NCI-H1930 (cell line): ENCODE measurements at places on chromosomes 6 and 20.

- DNase-seq, result no peak
Measured at GRCh38 chr6:155080881-155081845, 86.0 kb downstream of the TIAM2 start.

- DNase-seq, result no peak
Measured at GRCh38 chr6:3382326-3383279, 74.2 kb downstream of the SLC22A23 start.

- DNase-seq, result no peak
Measured at GRCh38 chr20:12372557-12372956, 454.9 kb downstream of the BTBD3 start.

GRCh38 chr6:168835991-168836390 lies 395.0 kb downstream of the SMOC2 start:
- DNase-seq, result no peak

DNA sequence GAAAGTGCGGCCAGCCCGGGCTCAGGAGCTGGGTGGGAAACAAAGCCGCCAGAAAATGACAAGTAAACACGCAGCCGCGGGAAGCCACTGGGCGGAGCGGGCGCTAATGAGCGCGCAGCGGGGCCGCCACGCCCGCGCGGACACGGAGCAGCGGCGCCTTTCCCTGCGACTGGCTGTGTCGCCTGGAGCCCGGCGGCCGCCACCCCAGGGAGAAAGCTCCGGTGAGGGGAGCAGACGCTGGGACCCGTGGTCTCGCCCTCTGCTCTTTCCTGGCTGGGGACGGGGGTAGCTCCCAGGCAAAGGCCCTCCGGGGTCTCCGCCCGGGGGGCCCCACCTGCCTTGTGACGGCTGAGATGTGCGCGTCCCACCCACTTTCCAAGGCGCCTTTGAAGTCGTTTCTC lies 54.9 kb downstream of the PRR18 start:
- DNase-seq, result no peak

DNA sequence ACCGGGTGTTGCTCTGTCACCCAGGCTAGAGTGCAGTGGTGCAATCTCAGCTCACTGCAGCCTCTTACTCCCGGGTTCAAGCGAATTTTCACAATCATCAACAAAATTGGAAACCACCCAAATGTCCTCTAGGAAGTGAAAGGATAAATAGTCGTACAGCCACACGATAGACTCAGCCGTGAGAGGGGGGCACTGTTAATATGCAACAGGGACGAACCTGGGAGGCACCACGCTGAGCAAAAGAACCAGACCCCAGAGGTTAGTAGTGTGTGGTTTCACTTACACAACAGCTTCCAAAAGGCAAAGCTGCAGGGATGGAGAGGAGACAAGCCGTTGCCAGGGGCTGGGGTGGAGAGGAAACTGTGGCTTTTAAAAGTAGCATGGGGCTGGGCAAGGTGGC lies 30.1 kb upstream of the NTSR1 start:
- no peak for DNase-seq

DNA sequence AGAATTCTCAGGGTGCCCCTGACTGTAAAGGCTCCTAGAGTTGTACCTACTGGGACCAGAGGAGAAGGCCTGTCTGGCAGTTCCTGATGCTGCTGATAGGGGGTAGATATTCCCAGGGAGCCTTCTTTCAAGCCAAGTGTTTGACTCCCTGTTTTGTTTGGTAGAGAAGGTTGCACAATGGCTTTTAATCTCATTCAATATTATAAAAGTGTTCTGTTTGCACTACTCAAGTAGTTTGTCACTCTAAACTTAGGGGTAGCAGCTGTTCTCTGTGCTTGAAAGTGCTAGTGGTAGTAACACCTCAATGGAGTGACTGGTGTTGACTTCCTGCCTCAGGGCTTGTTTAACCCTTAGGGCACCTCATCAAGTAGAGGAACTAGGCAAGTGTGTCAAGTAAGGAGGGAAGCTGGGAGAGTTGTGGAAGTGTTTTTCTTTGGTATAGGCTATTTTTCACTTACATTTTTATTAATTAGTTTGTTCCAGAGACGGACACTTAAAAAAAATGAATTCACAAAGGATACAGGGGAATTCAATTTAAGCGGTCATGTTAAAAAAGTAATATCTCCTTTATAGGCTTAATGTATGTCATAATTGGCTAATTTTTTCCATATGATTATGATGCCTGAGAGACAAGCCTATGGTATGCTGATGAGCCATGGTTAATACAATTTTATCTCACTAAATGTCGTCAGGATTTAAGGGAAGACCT lies 38.1 kb downstream of the BICRAL start:
- no peak for DNase-seq

GRCh38 chr6:37501632-37502491 lies 2.2 kb upstream of the CCDC167 start:
- DNase-seq, result no peak

DNA sequence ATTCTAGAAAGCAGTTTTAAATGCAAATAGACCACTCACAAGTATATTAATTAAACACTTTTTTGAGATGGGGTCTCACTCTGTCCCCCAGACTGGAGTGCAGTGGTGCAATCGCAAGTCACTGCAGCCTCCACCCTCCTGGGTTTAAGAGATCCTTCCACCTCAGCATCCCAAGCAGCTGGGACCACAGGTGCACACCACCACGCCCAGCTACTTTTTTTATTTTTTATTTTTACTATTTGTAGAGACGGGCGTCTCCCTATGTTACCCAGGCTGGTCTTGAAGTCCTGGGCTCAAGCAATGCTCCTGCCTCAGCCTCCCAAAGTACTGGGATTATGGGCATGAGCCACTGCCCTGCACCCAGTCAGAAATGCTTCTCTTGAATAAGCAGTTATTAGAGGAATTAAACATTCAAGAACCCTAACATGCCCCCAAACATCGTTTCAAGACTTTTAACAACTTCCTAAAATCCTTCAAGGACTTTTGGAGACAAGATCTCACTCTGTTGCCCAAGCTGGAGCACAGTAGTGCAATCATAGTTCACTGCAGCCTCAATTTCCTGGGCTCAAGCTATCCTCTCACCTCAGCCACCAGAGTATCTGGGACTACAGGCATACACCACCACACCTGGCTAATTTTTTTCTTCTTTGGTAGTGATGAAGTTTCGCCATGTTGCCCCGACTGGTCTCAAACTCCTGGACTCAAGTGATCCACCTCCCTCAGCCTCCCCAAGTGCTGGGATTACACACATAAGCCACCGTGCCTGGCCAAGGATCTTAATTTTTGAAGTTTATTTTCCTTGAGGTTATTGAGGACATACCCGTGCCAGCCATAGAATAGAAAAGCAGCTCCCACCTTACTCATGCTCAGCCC lies 3.2 kb downstream of the MCCD1 start:
- no peak for DNase-seq

DNA sequence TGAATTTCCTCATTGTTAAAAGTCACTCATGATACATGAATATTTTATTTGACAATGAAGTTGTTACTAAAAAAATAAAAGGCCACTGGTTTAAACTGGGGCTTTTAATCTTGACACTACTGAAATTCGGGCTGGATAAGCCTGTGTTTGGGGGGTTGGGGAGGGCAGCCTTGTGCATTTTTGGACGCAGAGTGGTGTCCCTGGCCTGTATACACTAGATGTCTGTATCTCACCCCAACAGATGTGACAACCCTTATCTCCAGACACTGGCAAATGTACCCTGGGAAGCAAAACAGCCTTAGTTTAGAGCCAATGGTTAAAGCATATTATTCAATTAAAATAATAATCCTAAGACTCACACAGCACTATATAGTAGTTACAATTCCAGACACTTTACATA lies 24.8 kb downstream of the MAN1A1 start:
- DNase-seq, result no peak
